Activated T-cell treated with anti-CD3 and anti-CD28 coated beads, Interleukin-2, amount 50 U/mL, for 72 hours (primary cell): ENCODE measurements at places on chromosomes 1 and 21.

- DNase-seq: no peak
These were observed 19.9 kb downstream of the ACOT11 start for GRCh38 chr1:54567961-54568360.

DNA sequence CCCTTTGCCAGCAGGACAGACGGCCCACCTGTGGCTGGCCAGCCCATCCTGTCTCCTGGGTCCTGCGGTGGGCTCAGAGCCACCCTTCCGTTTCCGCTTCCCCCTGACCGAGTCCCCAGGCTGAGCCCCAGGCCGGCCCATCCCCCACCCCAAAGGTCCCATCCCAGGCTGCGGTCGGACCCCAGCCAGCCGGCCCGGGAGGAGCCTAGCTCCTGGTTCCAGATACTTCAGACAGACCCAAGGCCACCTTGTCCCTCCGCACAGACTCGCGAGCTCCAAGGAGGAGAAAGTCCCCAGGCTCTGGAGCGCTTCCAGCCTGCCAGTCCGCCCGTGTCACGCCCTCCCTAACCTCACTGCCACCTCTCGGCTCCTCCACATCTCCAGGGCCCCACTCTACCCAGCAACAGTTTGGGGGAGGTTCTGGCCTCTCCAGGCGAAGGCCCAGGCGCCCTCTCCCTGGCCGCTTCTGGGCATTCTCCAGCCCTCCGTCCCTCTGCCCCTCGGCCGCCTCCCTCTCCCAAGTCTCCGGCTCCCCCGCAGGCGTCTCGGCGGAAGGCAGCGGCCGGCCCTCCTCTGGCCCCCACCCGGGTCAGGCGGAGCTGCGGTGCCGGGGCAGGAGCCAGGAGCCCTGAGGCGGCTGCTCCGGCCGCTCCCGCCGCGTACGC lies 835 bp downstream of the LRRN2 start:
- DNase-seq: no peak

GRCh38 chr21:26539566-26539965 lies 33.5 kb downstream of the CYYR1 start:
- DNase-seq: no peak

- DNase-seq: no peak
These were observed 56.9 kb downstream of the CASZ1 start for GRCh38 chr1:10739589-10739988.

DNA sequence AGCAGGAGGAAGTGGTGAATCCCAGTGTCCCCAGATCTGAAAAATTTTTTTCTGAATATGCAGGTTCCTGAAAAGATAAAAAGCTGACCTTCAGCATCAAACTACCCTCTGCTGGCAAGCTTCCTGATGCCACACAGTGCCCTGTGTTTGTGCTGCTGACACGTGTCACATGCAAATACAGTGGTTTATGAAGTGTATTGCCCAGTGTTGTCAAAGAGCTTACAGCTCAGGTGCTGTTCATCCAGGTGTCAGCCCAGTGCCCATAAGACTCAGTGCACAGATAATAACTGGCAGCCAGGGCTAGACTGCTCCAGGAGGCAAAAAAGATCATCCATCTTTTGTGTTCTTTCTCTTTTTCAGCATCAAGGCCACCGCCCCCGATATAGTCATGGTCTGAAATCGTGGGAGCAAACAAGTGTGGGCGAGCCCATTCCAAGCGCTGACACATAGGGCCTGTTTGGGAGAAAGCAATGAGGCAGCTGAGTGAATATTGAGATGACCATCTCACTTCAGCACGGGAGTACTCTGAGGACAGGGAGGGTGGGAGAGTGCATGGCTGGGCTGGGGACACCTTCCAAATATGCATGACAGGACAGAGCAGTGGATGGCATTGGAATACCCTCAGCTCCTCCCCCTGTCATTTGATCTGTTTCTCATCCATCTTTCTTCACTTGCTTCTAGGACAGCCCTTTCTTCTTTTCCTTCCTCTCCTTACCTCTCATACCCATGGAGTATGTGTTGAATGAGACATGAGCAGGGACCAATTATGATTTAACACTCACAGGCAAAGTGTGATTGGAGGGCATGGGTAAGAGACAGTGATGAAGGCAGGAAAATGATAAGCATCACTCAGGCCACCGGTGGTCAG lies 6.4 kb upstream of the KCNK1 start:
- DNase-seq: no peak

- no peak for DNase-seq
These were observed 88.6 kb upstream of the SLC35F3 start for GRCh38 chr1:233815865-233816264.

- no peak for DNase-seq
These were observed 65.9 kb upstream of the CCDC190 start for GRCh38 chr1:162926906-162927305.

DNA sequence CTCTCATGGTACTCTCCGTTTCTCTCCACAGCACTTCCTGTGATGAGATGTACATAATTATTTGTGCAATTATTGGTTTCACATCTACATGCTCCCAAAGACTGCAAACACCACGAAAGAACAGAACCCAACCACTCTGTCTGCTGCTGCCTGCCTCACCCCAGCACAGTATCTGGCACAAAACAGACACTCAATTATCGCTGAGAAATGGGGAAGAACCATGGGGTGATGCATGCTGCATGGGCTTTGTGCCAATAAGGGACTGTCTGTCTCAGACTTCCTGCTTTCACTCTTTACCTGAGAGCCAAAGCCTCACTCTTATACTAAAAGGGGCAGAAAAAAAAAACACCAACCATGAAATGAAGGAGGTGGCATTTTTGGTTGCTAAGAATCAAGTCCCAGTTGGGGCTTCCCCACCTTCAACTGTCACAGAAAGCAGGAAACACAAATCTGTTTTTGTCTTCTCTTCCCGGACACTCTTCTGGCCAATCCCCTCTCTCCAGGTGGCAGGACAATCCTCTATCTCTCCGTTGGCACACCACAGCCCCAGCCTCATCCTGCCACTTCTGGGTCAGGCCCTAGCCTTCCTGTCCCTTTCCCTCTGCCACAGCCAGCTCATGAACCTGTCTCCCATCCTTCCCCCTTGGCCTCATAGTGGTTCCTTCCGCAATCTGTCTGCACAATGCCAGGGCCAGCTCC lies 82.0 kb downstream of the TGFBR3 start:
- peak; percentile 84 for DNase-seq

DNA sequence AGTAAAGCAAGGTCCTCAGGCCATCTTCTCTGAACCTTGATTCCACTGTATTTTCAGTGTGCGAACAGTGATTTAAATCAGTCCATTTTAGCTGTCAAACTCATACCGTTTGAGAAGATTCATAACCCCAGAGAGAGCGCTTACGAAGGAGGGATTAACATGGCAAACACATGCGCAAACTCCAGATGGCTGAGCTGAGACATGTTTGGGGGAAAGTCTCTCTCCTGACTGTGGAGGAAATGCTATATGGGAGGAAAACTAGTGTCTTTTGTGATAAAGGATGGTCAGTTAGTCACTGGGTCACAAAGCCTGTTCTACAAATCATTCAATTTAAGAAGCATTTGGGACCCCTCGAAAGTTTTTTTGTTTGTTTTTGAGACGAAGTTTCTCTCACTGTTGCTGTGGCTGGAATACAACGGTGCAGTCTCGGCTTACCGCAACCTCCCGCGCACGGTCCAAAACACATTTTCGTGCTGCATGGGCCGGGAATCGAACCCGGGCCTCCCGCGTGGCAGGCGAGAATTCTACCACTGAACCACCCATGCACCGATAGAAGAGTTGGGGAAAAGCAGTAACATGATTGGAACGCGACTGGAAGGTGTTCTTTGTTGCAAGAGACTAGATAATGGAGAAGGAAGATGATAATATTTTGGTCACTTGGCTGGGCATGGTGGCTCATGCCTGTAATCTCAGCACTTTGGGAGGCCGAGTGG lies 58.4 kb upstream of the CXADR start:
- peak; percentile 47 for DNase-seq

DNA sequence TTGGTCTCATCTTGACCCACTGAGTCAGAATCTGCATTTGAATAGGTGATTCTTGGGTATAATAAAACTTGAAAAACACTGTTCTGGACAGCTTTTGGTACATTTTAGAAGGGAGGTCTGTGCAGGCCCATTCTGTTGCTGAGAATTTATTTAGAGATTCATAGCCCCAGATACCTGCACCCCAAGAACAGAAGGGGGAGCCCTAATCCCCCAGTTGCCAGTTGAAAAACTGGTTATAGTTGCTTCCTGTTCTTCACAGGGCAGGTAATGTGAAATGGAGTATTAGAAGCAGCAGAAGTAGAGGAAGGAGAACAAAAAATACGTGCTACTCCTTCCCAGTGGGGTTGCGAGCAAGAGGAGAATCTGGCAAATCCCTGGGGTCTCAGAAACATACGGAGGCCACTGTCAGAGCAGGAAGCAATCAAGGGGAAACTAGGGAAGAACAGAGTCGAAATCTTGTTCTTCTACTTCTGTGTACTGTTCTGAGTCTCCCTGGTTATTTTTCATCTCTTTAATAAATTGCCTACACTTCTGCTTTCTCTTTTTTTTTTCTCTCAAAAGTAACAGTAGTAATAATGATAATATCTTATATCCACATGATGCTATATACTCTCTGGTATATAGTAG lies 4.6 kb upstream of the CLCA2 start:
- DNase-seq: peak; percentile 48

GRCh38 chr1:222167896-222168295 lies 380.0 kb downstream of the HHIPL2 start:
- DNase-seq: no peak

GRCh38 chr1:150718225-150718891 lies 2.3 kb downstream of the HORMAD1 start:
- no peak for DNase-seq

- DNase-seq: no peak
These were observed 7.5 kb downstream of the HES4 start for GRCh38 chr1:992362-992761.

- no peak for DNase-seq
These were observed 9.0 kb downstream of the TSACC start for GRCh38 chr1:156347331-156347730.

DNA sequence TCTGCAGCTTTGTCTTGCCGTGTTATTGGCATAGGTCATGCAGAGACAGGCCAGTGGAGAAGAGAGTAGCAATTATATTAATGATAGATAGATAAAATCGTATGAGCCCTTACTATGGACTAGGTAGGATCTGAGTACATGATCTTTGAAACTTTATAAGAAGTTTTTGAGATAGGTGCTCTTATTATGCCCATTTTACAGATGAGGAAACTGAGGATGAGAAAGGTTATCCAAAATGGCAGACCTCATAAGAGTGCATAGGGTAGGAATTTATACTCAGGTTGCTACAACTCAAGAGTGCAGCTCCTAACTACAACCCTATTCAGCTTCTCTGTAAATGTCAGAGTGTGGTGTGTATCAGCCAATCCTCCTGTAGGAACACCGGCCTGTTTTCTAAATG lies 89.6 kb downstream of the SLC35F3 start:
- no peak for DNase-seq

GRCh38 chr21:15754640-15755039 lies 24.9 kb downstream of the USP25 start:
- DNase-seq: no peak

- no peak for DNase-seq
These were observed 7.3 kb downstream of the FCRLB start for GRCh38 chr1:161728376-161729226.

- DNase-seq: peak; percentile 93
These were observed at the start of gene S100A4 for GRCh38 chr1:153545067-153546055. Gene S100A4, minus strand, starts transcription at chr1:153545806. Its CDS starts 1,012 bp downstream, at chr1:153544794.

DNA sequence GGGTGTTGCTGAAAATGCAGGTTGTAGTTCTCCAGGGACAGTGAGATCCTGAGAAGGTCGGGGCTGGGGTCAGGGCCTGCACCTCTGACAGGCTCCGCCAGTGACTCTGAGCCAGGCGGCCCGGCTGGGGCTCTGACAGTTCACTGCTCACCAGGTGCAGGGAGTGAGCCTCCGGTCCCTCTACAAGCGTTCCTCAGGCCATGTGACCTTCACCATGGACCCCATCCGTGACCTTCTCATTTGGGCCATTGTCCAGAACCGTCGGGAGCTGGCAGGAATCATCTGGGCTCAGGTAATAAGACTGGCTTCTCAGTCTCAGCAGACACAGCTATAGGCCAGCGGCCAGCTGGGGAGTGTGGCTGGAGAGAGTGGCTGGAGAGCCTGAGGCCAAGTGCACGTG lies 41.8 kb downstream of the TRPM2 start:
- no peak for DNase-seq

GRCh38 chr1:47241114-47242113 lies 9.4 kb upstream of the TAL1 start:
- no peak for DNase-seq

DNA sequence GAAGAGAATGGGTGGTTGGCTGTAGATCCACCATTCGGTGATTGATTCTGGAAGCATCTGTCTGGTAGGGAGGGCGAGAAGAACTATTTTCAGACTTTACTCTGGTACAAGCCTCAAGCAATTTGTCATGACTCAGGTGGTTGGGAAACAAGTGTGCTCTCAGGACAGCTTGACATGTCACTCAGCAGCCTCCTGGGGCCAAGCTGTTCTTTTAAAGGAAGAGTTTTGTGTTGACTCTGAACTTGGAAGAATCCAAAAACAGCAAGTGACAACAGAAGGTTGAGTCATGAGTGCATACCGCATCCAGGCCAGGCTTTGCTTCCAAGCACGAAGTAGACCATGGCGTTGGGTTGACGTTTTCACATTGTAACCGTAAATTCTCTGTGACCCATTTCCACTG lies 65.9 kb downstream of the CLIC6 start:
- no peak for DNase-seq

DNA sequence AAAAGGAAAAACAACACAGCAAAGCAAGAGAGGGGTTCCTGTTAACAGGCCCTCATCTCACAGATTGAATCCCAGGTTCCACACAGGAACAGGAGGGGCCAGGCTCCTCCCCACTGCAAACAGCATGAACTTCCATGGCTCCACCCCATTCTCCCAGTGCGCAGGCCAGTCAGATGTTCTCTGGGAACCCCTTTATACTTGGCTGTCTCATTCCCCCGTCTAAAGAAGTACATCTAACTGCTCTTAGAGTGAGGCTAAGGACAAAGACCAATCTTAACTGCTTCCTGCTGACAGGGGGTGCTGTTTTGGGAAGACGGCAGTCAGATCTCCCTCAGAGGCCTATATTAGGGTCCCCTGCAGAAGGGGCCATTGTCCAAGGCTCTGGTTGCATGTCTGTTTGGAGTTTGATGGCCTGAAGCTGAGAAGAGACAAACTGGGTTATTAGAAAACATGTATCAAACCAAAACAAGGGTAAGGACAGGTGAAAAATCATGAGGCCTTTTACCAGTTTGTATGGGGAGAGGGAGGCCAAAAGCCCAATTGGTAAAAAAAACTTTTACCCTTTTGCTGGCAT lies 10.5 kb upstream of the NASP start:
- no peak for DNase-seq

GRCh38 chr21:37292941-37293340 lies 25.8 kb upstream of the VPS26C start:
- no peak for DNase-seq

GRCh38 chr21:29477941-29478340 lies 179.2 kb downstream of the BACH1 start:
- DNase-seq: no peak

GRCh38 chr1:229758101-229759036 lies 132.3 kb downstream of the URB2 start:
- peak; percentile 1 for DNase-seq

- DNase-seq: no peak
These were observed 13.7 kb upstream of the TRIM62 start for GRCh38 chr1:33195556-33195955.

GRCh38 chr1:43043695-43044094 lies 85.0 kb upstream of the SLC2A1 start:
- DNase-seq: no peak
